ENCODE measurements at places on chromosomes 6 and 20.

- no peak for DNase-seq
Observed at GRCh38 chr20:49890471-49891361, 24.6 kb downstream of the SPATA2 start.

DNA sequence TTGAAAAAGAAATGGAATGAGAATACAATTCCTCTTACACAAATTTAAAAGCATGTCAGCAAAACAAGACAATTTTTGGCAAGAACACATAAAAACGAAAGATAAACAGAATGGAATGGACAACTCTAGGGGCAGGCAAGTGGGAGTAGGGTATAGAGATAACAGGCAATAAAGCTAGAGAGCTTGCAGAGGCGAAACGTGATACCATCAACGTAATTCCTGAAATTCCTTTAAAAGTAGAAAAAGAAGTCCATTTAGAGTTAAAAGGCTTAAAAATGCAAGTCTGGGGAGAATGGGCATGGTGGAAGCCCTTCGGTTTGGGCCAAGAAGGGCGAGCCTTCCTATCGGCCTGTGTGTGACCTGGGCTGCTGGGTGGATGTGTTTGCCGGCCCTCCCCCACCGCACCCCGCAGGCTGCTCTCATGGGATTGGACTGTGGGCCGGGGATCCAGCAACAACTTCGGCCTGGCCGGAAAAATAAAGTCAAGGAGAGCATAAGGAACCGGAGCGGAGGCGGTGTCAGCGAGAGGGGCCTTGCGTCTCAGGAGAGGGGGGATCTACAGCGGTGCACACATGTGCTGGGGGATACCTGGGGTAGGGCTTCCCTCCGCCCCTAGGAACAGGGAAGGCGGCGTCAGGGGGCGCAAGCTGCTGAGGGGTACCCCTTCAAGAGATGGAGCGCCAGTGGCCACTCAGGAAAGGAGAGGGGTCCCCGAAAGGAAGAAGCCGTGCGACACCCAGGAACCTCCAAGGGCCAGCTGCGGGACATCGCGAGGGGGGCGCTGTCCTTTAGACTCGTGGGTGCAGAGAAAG is 4.1 kb downstream of the TMEM239 start:
- DNase-seq = no peak

DNA sequence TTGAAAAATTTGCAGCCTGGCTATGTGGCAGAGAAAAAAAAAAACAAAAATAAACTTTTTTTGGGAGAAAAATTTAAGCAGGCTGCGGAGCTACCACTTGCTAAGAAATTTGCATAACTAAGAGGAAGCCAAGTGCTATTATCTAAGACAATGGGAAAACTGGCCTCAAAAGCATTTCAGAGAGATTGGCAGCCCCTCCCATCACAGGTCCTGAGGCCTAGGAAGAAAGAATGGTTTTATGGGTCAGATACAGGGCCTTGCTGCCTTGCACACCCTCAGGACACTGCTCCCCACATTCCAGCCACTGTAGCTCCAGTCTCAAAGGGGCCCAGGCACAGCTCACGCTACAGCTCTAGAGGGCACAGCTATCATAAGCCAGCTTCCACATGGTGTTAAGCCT is 777.9 kb downstream of the TENT5A start:
- no peak for DNase-seq

DNA sequence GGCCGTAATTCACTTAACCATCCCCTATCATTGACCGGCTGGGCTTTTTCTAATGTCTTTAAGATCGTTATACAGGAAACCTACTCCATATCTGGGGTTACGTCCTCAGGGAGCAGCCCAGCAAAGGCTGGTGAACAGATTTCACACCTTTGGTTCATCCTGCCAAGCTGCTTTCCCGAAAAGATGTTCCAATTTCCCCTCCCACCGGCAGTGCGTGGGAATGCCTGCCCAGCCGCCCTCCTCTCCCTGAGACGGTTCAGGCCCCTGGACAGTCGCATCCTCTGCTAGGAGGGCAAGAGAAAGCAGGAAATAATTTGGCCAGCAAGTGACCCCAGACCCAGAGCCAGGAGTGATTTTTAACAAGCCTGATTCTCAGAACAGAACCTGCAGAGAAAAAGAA is 16.3 kb downstream of the SIRPA start:
- no peak for DNase-seq

- no peak for DNase-seq
Observed at GRCh38 chr6:38482466-38482865, 157.3 kb downstream of the BTBD9 start.

GRCh38 chr6:151357758-151358436 is 33.5 kb downstream of the ZBTB2 start:
- no peak for DNase-seq

DNA sequence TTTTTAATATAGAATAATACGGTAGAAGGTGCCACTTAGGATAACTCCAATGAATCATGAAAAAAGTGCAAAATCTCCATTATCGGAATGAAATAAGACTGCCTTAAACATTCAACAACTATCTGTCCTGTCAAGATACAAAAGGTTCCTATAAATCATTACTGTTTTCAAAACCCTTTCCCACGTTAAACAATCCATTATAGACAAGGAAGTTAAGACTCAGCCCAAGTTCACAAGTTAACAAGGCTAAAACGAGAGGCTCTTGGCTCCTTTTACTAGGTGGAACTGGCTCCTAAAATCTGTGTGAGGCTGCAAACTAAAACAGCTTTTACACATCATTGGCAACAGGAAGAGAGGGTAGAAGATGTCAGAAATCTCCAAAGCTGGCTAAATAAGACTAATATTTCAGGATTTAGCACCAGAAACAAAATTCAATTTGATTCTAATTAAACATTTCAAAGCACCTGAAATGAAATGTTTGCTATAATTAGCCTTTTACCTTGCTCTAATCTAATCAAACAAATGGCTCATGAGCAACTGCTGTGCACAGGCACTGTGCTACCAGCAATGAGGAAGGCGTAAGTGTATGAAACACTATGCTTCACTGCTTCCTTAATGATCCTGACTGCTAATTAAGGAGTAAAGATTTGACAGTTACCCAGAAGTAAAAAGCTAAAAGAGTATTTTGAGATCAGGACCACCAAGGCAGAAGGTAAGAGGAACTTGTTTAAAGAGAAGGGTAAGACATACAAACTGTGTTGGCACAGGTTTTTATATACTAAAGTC is 109.7 kb downstream of the DST start:
- no peak for DNase-seq

DNA sequence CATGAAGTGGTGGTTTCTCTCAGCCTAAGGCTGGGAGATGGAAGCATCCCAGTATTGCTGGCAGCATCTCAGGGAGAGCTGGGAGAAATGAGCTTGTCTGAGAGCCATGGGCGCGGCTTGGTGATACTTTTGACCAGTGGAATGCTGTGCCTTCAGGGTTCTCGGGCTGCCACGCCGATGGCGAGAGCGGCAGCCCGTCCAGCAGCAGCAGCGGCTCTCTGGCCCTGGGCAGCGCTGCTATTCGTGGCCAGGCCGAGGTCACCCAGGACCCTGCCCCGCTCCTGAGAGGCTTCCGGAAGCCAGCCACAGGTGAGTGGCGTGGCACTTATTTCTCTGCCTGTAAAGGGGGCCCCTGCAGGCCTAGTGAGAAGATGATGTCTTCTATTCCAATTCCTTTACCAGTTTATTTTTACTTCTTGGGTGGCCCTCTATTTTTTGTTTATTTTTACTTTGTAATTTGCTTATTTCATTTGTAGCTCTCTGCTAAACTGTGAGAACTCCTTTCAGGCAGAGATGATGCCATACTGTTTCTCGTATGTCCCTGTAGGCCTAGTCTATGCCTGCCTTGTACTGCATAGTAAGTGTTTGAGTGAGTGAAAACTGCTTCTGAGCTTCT is 71.7 kb downstream of the ASXL1 start:
- DNase-seq = no peak

- DNase-seq = no peak
Observed at GRCh38 chr20:32635764-32636163, 38.0 kb downstream of the C20orf203 start.

GRCh38 chr6:153852481-153852880 is 186.6 kb upstream of the OPRM1 start:
- peak; percentile 70 for DNase-seq
